ENCODE measurements at places on chromosomes 2 and 18.

- no peak for DNase-seq
These were observed 13.0 kb downstream of the GPR155 start for GRCh38 chr2:174473796-174474195.

DNA sequence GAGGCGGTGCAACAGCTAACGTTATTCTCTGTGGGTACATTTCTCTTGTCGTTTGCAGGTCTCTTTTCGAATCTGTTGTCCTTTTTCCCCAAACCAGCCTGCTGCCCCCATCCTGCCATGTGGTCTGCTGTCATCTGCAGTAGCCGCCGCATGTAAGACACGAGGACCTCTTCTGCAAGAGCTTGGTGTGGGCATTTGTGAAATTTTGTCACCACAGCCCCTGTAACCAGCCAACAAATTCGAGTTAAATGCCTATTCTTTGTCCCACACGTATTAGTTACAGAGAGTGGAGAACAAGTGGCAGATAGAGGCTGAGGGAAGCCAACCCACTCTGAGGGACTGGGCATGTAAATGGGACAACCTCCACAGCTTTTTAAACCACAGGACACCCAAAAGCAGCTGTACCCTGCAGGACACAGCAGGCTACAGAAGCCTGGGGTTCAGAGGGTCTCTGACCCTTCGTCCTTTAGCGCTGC is 35.0 kb downstream of the ITGA6 start:
- peak; percentile 28 for DNase-seq

DNA sequence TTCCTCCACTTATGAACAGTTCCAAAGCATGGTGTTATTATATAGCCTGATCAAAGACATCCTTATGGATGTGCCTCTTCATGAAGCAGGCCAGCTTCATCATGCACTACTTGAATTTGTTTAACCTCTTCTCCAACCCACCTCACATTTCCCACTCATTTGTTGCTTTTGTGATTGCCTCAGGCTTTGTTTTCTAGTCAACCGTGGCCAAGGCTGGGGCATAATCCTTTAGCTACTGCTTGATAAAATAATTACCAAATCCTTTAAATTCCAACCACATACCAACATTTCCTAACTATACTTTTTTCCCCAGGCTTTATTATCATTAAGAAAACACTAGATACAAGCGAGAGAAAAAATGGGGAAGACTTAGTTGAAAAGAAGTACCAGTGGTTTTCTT is 39.6 kb upstream of the SCN1A start:
- DNase-seq: no peak

DNA sequence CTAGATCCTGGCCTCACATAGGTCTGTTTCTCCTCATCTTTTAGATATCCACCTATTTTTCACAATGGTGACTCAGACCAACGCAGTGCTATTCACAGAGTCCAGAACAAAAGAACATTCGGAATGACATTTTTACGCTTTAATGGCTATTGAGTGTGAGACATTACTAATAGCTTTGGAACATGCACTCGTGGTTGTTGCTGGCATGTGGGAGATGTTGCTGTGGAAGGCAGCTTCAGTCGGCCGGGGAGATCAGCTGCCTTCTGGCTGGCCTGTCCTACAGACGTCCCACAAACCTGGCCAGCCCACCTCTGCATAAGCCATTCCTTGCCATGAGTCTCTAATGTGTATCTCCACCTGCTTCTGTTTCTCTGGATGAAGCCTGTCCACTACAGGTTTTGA is 3.4 kb downstream of the MBP start:
- DNase-seq: no peak

DNA sequence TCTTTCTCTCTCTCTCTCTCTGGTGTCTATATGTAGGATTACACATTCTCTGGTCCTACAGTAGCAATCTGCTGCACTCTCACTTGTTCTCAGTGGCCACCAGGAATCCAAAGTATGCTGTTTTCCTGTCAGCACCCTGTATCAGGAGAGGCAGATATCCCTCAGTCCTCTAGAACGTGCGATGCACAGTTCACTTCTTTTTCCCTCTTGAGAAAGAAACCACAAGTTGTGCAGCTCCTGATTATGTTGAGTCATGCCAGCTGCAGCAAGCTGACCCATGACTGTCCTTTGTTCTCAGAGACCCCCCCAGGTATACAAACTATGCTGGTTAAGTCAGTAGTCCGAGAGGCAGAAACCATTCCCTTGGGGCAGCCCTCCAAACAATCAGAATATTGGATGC is 54.6 kb downstream of the LANCL1 start:
- no peak for DNase-seq

DNA sequence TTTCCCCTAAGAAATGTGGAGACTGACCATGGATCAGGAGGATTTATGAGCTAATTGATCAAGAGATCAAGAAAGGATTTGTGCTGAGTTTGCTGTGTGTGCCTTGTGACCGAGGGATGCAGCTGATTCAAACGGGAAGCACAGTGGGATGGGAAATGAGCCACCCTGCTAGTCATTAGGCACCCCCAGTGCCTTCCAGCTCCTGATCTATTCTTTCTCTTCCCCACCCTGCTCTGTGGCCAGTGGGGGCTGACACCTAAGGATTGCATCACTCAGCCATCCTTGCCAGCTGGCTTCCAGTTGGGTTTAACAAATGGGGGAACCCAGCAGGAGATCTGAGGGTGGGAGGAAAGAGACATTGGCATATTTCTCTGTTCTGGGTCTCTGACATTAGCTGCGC is 132.2 kb upstream of the CXCR4 start:
- DNase-seq: no peak

DNA sequence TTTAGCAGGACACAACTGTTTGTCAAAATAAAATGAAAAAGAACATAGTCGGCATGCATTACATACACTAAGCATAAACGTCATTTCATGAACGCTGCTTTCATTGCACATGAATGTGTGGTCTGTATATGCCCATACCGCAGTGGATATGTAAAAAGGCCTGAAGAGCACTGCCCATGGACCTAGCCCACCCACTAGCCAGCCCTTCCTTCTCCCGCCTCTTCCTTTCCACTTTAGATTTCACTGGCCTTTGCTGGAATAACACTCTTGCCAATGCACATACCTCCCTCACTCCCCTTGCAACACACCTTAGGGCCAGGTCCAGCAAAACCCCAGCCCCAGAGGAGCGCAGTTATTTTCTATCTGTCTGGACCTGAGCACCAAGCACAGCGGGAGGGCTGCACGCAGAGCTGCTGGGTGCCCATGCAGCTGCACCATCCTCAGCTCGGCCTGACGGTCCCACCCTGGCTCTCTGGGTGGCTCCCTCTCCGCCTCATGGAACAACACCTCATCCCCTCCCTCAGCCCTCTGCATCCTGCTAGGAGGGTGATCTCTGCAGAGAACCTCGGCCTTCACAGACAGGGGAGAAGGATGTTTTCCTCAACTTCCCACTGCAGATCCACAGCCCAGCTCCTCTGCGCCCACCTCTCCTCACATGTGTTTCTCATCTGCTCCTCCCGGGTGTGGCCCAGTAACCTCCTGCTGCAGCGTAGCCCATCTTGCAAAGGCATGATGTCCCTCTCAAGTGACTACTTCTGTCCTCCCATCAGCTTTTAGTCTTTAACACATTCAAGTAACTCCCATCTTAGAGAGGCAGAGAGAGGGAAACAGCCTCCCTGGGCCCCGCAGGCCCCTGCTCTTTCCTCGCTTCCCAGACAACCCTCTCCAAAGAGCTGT is 72.7 kb downstream of the FBXO15 start:
- DNase-seq: no peak

DNA sequence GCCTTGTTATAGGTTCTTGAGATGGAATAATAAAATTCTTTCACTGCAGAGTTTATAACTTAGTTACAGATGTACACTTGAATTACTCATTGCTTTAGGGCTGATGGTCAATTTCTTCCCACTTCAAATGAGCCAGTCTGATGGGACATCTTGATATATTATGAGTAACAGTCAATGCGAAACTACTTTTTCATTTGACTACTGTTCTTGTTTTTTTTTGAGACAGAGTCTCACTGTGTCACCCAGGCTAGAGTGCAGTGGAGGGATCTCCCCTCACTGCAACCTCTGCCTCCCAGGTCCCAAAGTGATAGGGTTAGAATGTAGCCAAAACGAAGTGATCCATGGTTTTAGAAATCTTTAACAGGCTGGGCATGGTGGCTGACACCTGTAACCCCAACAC is 57.1 kb downstream of the ST3GAL5 start:
- no peak for DNase-seq

- DNase-seq: no peak
These were observed 275.3 kb downstream of the CMPK2 start for GRCh38 chr2:6590442-6590841.

- no peak for DNase-seq
These were observed 166.9 kb upstream of the OSR1 start for GRCh38 chr2:19525313-19525712.

- DNase-seq: no peak
These were observed 46.8 kb upstream of the BIN1 start for GRCh38 chr2:127153691-127154158.

GRCh38 chr18:76351961-76352581 is 143.0 kb downstream of the ZNF516 start:
- DNase-seq: no peak
